ENCODE measurements at places on chromosomes 3 and 15. TPM values are rescaled to one million over a fixed set of nuclear protein-coding genes. Genes with fewer than 3 reads are reported as not detected.

DNA sequence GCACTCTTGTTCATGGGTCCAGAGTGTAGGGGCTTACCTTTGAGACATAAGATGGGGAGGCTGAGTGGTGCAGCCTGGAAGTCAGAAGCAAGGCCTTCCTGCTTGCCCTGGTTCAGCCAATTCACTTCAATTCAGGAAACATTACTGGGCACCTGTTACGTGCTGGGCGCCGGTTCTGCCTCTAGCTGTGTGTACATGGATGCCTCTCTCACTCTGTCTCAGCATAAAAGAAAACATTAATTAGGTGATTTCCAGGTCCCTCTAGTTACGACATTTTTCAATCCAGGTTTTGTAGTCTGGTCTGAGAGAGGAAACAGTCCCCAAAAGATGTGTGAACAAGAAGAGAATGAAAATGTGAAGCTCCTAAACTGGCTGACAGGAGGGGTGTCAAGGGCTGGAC lies 1.2 kb downstream of the RTP1 start:
- no peak for DNase-seq

- no peak for DNase-seq
These were observed 55.5 kb upstream of the PLXNA1 start for GRCh38 chr3:126927401-126927750.

DNA sequence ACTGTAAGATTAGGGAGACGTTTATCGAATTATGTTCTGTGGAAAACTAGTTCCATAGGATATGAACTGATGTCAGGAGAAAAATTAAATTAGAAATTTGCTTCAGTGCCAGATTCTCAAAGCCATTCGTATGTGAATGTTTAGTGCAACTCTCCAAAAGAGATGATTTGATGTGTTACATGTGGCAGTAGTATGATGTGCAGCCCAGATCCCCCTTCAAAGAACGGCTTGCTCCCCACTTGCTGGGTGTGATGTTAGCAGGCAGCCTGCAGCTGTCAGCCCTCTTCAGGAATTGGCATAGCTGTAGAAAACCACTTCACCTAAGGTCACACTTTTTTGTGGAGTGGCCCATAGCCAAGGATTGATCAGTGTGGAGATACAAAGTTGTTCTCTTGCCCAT lies 127.0 kb upstream of the CCDC54 start:
- DNase-seq: no peak

The RBM5 gene
- total RNA-seq: 103 TPM
